ENCODE measurements at places on chromosomes 6 and 20.
A peak's percentile ranks its signal among the peaks of the same experiment; 100 is the strongest.

- no peak for DNase-seq
These were observed 33.3 kb downstream of the SLX4IP start for GRCh38 chr20:10468340-10468845.

DNA sequence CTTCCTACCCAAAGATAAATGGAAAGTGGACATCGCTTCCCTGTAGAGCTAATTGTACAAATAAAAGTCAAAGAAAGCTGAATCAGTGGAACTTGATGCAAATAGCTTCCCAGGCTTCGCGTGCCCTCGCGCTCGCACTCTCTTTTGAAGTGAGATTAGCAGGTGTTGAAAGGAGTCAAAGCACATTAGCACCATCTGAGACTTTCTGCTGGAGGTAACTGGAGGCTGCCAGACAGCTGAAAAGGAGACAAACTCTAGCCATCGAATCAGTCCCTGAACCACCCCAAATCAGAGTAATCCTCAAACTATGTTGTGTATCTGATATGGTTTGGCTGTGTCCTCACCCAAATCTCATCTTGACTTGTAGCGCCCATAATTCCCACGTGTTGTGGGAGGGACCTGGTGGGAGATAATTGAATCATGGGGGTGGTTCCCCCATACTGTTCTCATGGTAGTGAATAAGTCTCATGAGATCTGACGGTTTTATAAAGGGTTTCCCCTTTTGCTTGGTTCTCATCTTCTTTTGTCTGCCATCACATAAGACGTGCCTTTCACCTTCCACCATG is 23.7 kb downstream of the SULF2 start:
- no peak for DNase-seq

DNA sequence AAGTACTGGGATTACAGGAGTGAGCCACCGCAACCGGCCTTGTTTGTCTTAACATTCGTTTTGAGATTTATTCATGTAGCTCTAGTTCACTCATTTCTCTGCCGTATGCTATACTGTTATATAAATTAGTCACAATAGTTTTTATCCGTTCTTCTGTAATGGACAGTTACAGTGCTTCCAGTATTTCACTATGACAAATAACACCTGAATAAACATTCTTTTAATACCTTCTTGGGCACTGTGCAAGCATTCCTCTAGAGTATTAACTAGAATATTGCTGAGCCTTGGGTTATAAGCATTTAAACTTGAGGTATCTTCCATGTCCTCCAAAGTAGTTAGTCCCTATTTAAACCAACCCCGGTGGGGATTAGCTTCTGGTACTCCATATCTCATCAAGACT is 45.6 kb downstream of the STK38 start:
- DNase-seq: no peak

DNA sequence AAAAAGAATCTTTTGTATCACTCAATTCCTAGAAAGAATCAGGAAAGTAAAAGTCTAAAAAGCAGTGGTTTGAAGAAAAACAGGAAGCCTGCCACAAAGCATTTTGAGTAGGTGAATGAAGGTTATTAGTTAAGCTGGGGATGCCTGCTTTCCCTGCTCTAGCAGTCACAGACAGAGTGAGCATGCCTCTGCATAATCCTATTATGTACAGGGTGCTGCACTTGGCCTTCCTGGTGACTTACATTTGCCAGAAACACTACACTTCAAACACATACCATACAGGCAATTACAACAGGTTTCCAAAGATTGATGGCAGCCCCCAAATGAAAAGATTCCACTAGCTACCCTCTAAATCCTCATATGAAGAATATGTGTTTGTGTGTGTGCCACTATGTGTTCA is 130.8 kb downstream of the TPBG start:
- DNase-seq: no peak

- peak; percentile 24 for DNase-seq
These were observed 4.8 kb upstream of the SRSF12 start for GRCh38 chr6:89122625-89123024.

GRCh38 chr6:83193747-83194566 is 800 bp downstream of the RWDD2A start:
- no peak for DNase-seq

All from amniotic stem cell (primary cell).